ENCODE measurements at places on chromosomes 2 and 18.

- no peak for DNase-seq
Measured at GRCh38 chr2:169819106-169819505, 5.6 kb downstream of the METTL5 start.

DNA sequence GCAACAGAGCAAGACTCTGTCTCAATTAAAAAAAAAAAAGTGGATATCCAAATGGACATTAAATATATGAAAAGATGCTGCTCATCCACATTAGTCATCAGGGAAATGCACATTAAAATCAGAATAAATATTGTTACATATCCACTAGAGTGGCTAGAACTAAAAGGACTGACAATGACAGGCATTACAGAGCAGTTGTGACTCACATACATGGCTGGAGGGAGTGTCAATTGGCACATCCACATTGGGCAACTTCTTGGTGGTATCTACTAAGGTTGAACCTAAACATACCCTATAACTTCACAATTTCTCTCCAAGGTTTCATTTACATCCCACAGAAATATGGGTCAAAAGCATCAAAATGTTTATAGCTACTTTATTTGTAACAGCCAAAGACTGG is 14.0 kb upstream of the DNER start:
- DNase-seq = no peak

DNA sequence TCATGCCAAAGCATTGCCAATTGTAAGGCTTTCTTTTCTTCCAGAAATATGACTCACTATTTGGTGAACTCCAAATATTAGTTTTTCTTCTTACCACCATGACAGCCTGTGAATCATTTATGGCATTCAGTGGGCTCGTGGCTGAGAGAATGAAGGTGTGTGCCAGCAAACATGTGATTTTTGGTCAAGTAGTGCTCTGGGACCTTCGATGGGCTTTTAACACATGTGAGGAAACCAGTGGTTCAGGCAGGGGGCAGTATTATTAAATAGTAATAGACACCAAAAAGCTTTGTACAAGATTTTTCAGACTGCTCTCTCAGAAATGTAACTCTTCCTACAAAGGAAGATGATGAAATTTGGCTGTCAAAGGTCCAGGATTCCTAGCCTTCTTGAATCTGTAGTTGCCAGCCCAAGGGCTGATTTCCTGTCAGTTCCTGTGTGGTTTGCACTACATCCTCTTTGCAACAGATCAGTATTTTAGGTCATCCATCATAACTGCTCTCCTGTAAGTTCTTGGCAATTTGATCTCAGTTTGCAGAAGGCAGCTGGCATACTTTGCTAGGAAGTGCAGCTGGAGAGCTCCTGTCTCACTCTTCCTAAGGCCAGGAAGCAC is 64.3 kb downstream of the BABAM2 start:
- peak; percentile 18 for DNase-seq

DNA sequence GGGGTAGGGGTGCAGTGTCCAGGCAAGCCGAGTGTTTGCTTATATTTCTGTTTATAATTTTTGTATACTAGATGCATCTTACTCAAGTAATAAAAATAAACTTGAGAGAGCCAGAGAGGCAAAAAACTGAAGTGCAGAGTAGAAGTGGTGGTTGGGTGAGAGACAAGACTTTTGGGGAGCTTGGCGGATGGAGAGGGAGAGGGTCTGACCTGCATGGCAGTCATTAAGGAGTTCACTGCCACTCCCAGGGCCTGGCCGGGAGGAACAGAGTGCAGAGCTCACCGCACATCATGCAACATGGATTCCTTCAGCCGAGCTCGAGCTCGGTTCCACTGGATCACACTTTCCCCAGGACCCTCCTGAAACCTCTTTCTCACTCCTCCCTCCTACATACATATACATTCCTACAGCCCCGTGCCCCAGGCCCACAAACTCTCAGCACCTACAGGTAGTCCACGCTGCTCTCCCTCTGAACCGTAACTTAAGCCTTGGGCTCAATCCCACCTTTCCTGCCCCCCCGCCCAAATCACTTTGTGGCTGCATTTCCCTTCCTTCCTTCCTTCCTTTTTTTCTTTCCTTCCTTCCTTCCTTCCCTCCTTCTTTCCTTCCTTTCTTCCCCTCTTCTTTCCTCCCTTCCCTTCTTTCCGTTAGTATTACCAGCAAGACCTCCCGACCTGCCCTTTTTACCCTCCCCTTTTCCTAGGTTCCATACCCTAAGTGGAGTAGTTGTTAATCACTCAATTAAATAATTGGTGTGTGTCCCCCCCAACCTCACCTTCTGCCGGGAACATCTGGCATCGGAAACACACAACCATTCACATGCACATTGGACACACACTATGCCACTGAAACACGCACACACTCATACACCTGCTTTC is 37.1 kb upstream of the ATP6V1B1 start:
- DNase-seq = no peak

DNA sequence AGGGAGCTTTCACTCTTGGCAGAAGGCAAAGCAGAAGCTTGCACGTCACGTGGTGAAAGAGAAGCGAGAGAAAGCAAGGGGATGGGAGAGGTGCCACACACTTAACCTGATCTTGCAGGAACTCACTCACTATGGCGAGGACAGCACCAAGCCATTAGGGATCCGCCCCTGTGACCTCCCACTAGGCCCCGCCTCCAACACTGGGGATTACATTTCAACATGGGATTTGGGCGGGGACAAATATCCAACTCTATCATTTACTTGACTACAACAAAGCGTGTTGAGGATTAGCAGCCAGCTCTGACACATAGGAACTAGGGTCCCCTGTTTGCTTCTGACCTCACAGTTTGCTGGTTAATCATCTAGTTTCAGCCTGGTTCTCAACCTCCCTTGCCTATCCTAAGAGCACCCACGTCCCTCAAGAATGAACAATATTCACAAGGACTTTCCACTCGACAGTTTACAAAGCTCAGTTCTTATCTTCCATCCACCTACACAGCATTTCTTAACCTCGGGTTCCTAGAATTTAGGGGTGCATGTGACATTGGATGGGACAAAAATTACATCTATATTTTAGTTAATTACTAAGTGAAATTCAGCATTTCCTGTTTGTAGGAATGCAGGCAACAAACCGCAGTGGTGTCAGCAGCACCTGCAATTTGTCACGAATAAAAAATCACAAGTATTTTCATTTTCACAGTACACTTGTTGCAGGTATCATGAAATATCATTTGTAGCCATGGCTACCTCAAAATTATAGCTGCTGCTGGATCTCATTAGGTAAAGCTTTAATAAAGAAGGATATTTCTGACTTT is 36.0 kb downstream of the LBH start:
- DNase-seq = no peak

DNA sequence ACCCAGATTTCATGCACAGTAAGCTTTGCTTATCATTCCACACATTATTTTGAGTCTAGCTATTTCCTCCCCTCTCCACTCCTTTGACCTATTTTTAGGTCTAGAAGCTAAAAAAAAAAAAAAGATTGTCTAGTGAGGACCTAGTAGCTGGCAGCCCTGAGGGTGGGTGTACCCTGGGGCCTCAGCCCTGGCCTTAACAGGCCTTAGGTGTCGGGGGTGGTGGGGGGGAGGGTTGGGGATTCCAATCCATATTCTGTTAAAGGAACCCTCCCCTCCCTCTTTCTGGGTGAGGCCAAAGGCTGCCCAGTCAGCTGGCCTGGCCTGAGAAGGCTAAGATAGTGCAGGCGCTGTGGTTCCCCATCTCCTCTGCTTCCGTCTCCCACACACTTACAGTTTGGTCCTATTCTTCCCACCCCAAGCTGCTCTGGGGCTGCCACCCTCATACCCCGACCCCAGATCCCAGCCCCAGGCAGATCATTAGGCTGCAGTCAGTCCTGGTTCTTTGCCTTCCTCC is 65.5 kb upstream of the HK2 start:
- no peak for DNase-seq

DNA sequence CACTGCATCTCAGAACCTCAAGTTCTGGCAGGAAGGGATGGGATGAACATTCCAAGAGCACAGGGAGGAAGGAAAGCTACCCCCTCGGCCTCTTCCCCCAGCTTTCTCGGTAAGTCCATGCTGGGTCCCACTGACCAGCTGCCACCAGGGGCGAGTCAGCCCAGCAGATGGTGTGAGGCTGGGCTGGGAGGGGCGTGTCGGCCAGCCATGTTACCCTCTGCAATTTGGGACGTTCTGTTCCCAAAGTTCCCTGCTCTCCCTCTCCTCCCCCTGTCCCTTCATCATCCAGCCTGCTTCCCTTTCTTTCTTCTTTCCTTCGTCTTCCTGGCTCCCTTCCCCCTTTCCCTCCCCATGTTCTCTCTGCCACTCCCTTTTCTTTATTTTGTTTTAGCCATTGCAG is 74.3 kb upstream of the TNP1 start:
- no peak for DNase-seq

DNA sequence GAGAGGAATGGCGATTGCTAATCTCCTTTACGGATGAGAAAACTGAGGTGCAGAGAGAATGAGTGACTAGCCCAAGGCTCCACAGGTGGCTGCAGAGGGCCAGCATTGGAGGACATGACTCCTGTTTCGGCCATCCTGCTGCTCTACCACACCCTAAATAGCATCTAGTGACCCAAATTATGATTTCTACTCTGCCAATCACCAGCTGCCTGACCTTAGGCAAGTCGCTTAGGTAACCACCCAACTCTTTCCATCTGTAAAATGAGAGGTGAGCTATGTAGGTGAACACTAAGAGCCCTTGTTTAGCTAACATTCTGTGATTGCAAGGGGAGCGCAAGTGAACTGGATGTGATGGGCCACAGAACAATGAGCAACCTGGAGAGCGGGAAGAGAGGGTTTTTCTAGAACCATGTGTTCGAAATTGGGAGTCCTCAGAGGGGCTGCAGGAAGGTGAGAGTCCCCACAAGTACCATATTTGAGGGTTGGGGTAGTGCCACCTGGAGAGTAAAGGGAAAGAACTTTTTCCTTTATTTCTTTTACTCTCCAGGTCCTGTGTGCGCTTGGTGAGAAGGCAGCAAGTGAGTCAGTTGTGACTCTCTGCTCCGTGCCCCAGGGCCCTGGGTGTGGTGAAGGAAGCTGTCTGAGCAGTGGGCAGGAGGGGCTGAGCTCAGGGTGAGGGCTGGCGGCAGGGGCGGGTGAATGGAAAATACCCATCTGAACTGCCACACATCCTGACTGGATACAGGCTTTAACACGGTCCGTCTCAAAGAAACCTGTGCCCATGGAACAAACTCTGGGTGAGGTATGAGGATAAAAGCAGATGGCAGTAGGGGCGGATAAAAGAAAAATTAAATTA is 2.4 kb downstream of the CYP27C1 start:
- no peak for DNase-seq

DNA sequence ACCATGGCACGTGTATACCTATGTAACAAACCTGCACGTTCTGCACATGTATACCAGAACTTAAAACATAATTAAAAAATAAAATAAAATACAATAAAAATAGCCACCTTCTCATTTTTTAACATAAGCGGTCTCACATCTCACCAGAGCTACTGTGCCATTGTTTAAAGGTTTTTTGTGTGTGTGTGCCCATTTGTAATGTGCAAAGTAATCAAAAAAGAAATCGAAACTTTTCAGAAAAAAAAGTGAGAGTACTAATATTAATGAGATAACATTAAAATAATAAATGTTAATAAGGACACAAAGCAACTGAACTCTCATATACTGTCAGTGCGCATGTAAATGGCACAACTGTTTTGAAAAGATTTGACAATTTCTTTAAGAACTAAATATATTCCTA is 60.5 kb downstream of the FANCL start:
- no peak for DNase-seq

GRCh38 chr2:209878701-209879100 is 107.1 kb downstream of the UNC80 start:
- DNase-seq = no peak

DNA sequence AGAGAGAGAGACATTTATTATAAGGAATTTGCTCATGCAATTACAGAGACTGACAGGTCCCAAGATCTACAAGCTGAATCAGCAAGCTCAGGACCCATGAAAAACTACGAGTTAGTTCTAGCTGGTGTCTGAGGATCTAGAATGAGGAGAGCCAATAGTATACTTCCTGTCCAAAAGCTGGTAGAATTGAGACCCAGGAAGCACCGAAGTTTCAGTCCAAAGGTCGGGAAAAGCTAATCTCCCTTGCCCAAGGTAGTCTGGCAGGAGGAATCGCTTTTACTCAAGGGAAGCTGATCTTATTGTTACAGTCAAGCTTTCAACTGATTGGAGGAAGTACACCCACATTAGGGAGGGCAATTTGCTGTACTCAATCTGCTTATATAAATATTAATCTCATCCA is 389.6 kb downstream of the ADCYAP1 start:
- DNase-seq = no peak

DNA sequence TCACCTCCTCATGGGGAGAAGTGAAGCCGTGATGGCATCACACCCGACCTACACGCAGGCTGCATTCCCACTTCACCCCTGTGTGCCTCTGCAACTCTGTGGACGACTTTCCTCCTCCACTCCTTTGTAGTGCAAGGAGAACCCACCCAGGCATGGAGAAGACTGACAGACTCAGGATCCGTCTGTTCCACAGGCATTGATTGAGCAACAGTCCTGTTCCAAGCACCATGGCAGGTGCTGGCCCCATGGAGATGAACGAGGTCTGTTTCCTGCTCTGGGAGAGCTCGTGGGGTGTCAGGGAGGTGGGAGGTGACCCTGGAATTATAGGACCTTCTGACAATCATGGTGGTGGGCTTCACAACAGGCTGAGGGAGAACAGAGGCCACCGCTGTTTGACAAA is 284.7 kb upstream of the HDAC4 start:
- DNase-seq = no peak

DNA sequence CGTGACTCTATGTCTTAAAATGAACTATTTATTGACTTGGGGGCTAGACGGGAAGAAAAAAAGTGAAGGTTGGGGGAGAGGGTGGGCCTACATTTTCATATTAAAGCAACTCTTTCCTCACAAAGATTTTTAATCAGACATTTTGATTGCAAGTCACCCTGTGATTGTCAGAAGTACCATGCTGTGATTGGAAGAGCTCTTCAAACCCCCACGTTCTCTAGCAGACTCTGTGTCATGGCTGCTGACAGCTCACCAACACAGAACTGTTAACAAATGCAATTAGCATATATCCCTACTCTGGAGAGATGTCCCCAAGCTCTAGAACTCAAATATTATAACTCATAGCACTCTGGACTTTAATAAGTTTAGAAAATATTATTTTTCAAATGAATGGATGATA is 428.4 kb upstream of the DCC start:
- DNase-seq = no peak
